ENCODE measurements at places on chromosomes 5 and 9.

- no peak for DNase-seq
Observed at GRCh38 chr5:25060575-25060974, 415.8 kb upstream of the CDH10 start.

DNA sequence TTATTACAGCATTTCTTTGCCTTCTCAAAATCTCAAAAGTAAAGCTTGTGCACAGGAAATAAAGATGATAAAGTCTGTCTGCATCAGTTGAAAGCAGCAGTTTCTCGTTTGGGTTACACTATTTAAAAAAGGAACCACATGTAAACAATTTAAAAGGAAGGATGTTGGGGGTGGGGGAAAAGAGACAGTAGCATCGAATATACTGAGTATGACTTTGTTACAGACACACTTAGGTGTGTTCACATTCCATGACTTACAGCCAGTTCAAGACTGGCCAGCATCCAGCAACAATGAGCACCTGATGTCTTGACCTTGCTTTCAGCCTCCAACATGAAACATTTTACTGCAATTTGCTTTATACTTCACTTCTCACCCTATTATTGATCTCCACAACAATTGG lies 8.7 kb downstream of the GAPT start:
- no peak for DNase-seq

GRCh38 chr9:110115826-110116542 lies 92.0 kb downstream of the C9orf152 start:
- DNase-seq = no peak

DNA sequence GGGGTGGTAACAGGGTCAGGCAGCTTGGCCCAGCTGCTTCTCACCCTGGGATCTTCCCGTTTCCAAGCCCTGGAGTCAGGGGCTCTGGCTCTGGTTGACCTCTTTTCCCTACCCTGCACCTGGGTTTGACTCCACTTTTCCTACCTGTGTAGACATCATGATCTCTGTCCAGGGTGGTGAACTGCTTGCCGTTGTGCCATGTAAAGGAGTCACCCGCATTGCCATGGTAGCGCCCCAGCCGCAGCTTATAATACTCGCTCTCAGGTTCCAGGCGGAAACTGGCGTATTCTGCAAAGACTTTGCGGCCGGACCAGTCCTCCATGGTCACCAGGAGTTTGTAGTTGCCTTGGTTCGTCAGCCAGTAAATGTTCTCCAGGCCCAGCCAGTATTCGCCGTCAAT lies 30.9 kb downstream of the ANGPTL2 start:
- no peak for DNase-seq

DNA sequence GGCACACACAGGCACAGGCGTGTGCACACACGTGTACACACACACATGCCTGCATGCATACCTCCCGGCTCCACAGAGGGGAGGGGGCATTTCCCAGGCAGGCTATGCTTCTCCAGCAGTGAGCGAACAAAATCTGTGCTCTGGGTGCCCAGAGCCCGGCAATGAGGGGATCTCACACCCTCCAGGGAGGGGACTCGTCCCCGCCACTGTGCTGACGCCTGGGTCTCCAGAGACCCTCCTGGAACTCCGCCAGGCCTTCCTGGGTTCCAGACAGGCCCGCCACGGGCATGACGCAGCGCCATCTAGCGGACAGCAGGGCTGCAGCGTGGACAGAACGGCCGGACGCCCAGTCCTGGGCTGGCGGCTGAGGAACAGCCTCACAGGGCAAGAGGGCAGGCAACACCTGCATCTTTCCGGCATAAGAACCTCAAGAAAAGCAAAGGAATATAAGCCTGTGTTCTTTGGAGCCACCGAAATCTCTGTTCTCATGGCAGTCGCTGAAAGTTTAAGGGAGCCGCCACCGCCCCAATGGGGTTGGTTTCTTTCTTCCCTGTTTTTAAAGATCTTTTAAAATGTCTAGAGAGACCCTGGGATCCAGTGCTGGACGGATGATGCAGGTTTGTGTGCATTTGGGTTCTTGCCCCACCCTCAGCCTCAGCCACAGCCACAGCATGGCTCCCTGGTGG lies 135.6 kb upstream of the PPP1R26 start:
- peak; percentile 9 for DNase-seq

- peak; percentile 80 for DNase-seq
Observed at GRCh38 chr5:181160152-181160754, 12.9 kb downstream of the OR2V2 start.

DNA sequence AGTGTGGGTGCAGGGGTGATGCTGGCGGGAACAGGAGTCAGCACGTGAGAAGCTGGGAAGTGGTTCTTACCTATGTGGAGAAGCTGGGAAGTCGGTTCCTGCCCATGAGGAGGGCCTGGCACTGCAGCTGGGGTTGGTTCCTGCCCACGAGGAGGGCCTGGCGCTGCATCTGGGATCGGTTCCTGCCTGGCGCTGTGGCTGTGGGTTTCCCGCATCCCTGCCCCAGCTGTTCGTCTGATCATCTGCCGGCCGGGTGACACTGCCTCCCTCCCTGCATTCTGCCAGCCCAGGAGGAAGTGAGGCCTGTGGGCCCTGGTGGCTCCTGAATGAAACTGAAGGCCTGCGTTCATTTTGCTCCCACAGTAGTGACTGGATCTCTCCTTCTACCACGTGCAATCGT lies 5.1 kb downstream of the OBP2A start:
- DNase-seq = no peak

GRCh38 chr9:68706363-68707201 lies 1.5 kb downstream of the PIP5K1B start:
- no peak for DNase-seq

DNA sequence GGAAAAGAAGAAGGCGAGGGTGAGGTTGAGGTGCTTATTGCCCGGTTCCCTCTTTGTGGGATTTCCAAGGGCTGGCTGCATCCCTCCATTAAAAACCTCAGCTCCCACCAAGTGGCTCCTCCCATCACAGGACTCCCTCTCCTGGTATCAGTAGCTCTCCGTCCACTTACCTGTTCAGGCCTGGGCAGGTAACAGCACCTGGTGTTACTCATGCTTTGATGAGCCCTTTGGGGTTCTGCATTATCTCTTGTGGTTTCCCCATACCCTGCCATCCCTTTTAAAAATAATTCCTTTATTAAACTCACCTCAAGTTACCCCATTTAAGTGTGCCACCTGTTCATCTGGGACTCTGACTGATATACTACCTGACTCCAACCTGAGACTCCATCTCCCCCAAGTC lies 17.5 kb upstream of the TGFBR1 start:
- DNase-seq = no peak

GRCh38 chr5:25009063-25009462 lies 364.3 kb upstream of the CDH10 start:
- DNase-seq = no peak

DNA sequence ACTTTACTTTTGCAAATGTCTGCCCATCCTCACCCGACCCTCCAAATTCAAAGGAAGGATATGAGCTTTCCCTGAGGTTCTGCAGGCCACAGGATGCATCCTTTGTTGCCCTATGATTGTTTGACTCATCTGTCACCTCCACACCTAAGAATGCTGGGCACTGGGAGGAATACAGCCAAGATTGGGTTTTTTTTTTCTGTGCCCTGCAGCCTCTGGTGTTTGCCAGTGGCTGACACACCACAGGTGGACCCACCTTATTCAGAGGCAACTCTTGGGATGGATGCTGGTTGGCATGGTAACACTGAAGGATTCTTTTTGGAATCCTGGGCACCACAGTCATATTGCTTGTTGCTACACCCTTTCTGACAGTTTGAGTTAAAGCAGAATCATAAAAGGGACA lies 29.7 kb downstream of the C9orf152 start:
- no peak for DNase-seq

DNA sequence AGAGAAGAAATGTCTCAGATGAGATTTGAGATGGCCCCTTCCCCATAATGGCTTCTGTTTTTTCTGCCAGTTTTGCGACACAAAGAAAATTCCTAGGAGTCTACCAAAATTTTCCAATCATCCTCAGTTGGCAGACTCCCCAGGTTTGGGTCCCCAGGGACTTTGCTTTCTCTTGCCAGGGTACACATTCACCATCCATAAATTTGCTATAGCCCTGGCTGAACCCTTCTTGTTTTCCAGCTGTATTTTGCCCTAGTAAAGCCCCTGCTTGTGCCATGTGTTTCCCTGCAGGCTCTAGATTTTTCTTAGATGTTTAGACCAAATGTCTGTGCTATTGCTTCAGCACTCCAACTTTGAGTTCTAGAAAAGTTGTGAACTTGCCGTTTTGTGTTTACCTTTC lies 283.2 kb downstream of the ANXA1 start:
- no peak for DNase-seq

GRCh38 chr9:113620377-113621161 lies 157.0 kb downstream of the RGS3 start:
- no peak for DNase-seq

DNA sequence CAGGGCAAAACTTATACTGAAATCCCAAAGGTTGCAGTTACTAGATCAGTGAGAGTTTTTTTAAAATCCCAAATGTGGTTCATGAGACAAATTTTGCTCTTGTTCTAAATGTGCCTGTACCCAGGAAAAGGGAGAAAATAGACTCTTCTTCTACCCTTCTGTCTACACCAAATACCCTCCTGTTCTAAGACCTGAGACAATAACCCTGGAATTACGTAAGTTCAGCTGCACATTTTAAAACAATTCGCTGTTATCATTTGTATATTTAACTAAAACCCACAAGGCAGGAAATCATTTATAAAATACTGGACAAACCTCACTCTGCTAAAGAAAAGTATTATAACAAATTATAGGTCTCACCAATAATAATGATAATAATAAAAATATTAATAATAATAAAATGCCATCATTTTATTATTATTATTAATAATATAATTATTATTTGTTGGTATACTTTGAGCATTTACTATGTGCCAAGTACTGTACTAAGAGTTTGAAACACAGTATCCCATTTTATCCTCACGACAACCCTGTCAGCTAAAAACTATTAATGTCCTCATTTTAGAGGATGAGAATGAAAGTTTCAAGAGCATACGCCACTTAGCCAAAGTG lies 49.8 kb upstream of the AFAP1L1 start:
- DNase-seq = no peak

DNA sequence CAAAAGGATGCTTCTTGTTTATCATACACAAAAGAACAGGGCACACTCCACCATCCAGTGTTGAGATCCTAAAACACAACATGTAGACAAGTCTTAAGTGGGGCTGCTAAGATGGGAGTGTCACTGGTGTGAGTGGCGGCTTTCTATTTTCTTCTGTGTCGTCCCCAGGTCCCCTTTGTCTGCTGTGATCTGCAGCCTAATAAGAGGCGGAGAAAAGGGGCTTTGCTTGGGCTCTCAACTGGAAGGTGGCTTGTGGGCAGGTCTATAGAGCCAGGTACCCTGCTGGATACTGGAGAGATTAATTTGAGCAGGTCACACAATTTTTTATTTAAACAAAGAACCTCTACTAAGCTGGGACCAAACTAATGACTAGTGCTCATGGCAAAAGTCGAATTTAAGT lies 126.1 kb upstream of the SAP30L start:
- DNase-seq = no peak

DNA sequence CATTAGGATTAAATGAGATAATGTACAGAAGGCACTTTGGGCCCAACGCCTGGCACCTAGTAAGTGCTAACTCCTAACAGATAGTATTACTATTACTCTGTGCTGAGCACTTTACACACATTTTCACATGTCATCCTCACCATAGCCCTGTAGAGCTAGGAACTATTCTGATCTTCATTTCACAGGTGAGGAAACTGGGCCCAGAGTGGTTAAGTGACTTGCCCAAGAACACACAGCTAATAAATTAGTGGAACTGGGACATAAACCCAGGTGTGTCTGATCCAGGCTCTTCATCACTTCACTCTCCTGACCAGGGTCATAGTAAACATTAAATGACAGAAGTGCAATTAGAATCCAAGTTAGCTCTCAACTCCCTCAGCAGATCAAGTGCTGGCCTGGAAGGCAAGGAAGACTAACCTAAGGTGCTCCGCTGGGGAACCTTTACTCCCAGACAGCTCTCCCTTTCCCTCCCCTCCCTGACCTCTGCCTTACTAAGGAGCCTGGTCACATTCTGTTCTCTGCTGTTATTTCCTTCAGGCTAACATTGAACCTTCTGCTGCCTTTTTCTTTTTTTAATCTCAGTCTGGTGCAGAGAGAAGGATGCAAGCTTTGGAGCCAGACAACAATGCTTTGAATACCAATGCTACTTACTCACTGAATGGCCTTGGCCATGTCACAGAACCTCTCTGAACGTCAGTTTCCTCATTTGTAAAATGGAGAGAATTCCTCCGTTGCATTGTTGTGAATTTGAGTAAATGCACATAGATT lies 4.1 kb upstream of the ADRA1B start:
- no peak for DNase-seq

DNA sequence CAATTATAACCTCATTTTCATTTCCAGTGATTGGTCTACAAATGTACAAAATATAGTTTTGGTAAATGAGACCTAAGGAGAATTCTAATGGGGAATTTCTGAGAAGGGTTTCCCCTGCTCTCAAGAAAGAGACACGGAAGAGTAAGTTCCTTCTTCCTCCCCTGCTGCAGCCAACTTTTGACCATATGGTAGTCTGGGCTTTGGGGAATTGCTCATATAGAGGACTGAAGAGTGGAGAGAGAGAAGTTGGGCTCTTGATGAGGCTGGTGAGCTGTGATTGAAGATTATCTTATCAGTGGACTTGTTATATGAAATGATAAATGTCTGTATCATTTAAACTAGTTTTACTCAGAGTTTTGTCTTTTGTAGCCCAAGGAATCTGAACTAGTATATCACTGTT lies 4.3 kb upstream of the LNPEP start:
- DNase-seq = no peak

DNA sequence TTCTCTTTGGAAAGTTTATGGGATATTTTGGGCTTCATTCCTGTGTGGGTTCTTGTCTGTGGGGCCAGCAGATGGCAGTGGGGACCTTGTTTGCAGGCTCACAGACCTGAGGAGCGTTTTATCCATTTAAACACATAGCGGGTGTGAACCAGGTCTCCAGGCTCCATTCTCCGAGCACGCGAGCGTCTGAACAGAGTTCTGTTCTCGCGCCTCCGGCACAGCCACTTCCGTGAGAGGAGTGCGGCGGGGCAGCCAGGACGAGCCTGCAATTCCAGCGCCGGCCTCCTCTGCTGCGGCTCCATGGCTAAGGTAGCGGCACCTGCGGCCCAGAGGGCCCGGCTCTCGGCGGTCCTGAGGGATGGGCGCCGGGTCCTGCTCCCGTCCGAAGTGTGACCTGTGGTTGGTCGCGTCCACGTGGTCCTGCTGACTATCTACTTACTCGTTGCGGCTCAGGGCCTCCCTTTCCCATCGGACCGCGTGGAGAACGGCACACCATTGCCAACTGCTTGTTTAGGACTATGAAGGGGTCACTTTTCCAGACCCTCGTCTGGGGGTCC lies 7.3 kb downstream of the NRARP start:
- no peak for DNase-seq

GRCh38 chr5:11902201-11902619 lies 2.0 kb downstream of the CTNND2 start:
- no peak for DNase-seq

DNA sequence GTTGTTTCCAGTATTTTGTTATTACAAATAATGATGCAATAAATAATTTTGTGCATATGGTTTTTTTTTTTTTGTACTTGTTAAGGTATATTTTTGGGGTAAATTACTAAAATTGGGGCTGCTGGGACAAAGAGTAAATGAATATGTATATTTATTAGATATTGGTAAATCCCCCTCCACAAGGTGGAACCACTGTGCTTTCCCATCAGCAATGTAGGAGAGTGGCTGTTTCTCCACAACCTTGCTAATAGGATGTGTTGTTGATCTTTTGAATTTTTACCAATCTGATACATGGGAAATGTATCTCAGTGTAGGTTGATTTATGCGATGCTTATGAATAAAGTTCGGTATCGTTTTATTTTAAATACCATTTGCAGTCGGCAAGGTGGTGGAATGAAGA lies 118.1 kb downstream of the TRPM3 start:
- no peak for DNase-seq

- DNase-seq = no peak
Observed at GRCh38 chr5:88659529-88660263, 223.3 kb downstream of the MEF2C start.

GRCh38 chr9:89853931-89854330 lies 249.1 kb downstream of the GADD45G start:
- no peak for DNase-seq
